ENCODE measurements at places on chromosomes 16 and 17.

DNA sequence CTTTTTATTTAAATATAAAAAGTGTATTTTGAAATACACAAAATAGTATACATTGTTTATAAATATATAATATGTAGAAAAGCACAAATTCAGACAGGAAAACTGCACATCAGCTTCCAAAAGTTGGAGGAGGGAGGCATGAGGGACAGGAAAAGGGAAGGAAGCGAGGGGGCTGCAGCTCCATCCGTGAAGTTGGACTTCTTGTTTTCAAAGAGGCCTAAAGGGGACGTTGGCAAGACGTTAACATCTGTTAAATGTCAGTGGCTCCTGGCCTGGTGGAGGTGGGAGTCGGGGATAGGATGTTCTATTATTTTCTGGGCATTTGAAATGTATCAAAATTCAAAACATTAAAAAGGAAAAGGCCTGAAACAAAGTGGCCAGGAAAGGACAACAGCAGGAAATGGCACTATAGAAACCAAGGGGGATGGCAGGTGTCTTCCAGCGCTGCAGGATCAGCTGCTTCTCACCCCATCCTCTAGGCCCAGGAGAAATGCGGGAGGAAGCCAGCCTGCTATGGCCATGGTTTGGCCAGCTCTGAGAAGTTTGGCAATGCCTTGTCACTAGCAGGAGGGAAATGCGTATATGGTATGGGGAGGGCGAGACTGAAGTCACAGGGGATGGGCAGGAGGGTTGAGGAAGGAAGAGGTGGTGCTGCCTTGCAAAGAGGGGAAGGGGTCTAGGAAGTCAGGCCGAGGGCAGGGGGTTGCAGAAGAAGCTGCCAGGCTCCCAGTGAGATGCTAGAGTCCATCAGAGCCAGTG is 6.4 kb downstream of the CMTM2 start:
- no peak for DNase-seq

DNA sequence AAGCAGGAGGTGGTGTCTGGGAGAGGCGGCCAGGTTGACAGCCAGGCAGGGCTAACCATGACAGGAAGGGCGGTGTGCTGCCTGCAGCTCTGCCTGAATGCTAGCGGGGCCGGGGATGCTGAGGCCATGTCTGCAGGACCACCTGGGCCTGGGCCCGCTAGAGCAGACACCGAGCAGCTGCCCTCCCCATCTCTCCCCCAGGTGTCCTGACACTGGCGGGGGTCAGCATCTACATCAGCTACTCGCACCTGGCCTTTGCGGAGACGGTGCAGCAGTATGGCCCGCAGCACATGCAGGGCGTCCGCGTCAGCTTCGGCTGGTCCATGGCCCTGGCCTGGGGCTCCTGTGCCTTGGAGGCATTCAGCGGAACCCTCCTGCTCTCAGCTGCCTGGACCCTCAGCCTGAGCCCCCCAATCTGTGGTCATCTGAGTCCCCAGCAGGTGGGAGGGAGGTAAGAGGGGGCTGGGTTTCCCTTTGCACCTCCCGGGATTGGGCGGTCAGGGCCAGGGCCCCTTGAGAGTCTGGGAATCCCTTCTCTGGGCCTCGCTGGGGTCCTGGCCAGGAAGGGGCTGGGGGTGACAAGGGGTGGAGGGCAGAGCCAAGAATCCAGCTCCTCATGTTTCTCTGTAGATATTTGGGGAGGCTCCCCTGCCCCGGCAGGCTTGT is 7.5 kb downstream of the TMEM235 start:
- no peak for DNase-seq

GRCh38 chr17:39954876-39955275 is 7.9 kb upstream of the GSDMA start:
- no peak for DNase-seq

DNA sequence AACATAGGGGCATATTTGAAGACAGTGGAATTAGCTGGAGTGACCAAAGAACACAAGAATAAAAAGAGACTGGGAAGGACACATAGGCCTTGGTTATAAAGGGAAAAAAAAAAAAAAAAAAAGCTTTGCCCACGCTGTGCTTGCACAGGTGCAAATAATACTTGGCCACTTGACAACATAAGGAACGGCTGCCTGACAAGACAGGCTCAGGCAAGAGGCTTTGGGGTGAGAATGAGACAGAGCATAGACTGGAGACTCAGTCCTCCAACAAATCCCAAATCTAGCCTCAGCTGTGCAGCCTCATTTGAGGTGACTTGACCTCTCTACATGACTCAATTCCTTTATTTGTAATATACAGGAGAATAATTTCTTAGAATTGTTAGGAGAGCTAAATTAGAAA is 332.8 kb upstream of the DYNLRB2 start:
- no peak for DNase-seq

GRCh38 chr17:17818088-17818526 is 18.7 kb downstream of the SREBF1 start:
- no peak for DNase-seq

GRCh38 chr17:48642059-48642842 is 16.1 kb upstream of the HOXB9 start:
- DNase-seq: no peak

DNA sequence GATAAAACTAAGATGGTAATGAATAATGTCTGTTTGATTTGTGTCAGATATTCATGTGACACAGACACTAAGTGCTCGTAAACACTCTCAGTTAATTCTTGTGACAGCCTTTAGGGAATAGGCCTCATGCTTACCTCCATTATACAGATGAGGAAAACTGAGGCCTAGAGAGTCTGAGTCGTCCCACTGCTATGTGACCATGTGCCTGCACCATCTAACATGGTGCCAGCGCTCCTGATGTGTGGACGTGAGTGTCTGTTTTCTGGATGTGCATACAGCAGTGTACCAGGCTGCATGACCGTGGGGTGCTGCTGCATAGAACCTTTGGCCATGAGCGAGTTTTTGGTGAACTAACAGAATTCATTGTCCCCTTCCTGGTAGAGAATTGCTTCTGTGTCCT is 61.8 kb downstream of the MPRIP start:
- DNase-seq: no peak

GRCh38 chr16:69918241-69918640 is 32.9 kb upstream of the CLEC18A start:
- DNase-seq: no peak

DNA sequence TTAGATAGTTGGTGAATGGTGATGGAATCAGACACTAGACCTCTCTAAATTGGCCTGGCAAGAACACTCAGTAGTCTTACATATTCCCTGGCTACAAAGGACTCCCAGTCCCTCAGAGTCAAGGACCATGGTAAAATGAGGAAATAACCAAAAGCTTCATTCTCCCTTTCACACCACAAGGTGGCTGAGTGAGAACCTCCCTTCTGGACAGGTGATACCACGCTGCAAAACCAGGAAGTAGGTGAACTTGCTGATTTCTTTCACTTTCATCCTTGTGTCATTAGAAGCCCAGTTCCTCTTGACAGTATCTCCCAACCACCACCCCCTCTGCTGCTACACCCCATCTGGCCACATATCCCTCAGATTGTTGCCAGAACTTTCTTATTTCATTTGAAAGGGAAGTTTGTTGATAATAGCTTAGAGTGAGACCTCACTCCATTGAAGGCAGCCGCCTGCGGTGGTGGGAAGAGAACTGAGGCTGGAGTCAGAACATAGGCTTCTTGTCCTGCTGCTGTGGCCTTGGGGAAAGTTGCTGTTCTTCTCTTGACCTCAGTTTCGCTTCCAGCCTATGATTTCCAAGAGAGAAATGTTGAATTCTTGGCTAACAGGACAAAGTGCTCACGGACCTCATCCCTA is 290.6 kb upstream of the CCL2 start:
- no peak for DNase-seq

- DNase-seq: no peak
These were observed 104.5 kb downstream of the SNX29 start for GRCh38 chr16:12081048-12081404.

GRCh38 chr16:87721622-87722585 is 43.9 kb downstream of the KLHDC4 start:
- DNase-seq: no peak

DNA sequence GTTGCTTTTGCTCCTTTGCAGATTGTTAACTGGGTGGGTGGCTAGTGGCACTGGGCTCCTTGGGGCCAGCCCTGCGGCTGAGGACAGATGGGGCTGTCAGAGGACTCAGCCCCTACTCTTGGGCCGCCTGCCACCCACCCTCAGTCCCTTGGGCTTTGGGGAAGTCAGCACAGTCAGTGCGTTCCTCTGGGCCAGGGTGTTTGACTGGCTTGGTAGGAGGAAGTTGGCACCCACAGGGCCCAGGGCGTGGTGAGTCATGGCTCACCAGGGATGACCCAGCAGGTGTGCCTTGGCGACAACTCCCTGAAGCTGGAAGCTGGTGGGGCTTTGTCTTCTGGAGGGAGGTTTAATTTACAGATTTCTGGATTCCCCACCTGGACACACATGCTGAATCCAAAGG is 32.4 kb downstream of the HAPSTR1 start:
- no peak for DNase-seq

DNA sequence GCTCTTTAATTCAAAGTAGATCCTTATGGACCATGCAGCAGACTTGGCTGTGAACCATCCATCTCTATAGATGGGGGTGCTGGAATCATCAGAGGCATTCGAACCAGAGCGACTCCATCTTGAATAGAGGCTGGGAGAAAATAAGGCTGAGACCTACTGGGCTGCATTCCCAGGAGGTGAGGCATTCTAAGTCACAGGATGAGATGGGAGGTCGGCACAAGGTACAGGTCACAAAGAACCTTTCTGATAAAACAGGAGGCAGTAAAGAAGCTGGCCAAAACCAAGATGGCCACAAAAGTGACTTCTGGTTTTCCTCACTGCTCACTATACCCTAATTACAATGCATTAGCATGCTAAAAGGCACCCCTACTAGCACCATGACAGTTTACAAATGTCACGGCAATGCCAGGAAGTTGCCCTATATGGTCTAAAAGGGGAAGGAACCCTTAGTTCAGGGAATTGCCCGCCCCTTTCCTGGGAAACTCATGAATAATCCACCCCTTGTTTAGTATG is 89.2 kb upstream of the BRD7 start:
- DNase-seq: no peak

DNA sequence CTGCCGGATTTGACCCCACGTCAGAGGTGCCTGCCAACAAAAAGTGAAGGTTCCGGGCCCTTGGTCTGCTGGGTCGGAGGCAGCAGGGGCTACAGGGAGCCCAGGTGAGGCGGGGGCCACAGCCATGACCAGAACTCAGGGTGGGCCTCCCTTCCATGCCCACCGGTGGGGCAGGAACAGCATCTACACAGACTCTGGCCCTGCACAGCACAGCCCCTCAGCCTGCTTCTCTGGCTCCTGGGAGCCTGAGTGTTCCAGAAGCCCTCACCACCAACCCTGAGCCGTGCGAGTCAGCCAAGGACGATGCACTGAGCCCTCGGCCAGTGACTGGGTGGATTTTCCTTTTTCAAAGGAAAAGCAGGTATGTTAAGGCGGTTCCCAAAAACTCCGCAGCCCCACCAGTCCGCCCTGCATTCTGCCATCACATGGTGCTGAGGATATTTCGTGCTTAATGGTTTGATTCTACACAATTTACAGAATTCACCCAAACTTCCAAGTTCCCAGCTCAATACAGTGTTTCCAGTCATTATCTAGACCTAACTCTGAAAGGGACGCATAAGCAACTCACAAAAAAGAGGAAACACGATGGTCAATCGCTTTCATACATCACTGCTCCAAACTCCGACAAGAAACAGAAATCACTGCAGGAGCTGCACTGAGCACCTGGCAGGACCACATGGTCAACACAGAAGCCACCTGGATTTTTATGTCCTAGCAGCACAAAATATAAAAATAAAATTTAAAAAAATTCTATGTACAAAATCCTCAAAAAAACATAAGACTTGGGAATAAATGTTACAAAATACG is 19.4 kb upstream of the C16orf95 start:
- no peak for DNase-seq

GRCh38 chr17:61463316-61464129 is 11.3 kb downstream of the TBX4 start:
- no peak for DNase-seq

GRCh38 chr17:73304971-73305812 is 6.6 kb downstream of the CDC42EP4 start:
- no peak for DNase-seq

DNA sequence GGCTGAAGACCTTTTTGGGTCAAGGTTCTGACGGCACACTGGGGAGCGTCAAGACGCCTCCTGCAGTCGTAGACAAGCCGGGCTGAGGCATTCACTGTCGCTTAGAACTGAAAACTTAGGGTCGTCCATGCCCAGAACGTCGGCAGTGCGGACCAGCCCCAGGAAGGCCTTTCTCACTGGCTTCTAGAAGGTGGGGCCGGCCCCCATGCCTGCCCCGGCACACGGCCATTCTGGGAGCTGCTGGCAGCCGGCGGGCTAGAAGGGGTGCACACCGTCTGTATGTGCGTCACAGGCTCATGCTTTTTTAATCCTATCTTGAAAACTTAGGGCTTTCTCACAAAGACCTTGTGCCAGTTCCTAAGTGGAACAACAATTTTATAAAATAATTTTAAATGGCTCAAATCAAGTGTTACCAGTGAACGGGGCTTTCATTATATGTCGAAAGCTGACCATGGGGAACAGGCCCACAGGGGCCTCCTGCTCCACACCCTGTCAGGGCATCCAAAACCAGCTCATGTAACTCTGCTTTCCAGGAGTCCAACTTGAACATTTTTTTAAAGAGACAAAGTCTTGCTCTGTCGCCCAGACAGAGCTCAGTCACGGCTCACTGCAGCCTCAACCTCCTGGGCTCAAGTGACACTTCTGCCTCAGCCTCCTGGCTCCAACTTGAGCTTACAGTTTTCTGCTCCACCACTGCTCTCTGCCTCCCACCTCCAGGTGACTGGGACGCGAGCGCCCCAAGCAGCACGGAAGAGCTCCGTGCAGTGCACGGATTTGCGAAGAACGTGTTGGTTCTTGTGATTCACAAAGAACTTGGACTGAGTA is 111.2 kb downstream of the ANKRD11 start:
- no peak for DNase-seq

GRCh38 chr17:3271072-3271848 is 26.9 kb downstream of the OR3A1 start:
- DNase-seq: no peak

GRCh38 chr17:2796164-2797125 is at the start of gene RAP1GAP2:
Gene RAP1GAP2 (plus strand): TSS chr17:2796438. CDS start chr17:2796528, 90 bp downstream.
- no peak for DNase-seq

DNA sequence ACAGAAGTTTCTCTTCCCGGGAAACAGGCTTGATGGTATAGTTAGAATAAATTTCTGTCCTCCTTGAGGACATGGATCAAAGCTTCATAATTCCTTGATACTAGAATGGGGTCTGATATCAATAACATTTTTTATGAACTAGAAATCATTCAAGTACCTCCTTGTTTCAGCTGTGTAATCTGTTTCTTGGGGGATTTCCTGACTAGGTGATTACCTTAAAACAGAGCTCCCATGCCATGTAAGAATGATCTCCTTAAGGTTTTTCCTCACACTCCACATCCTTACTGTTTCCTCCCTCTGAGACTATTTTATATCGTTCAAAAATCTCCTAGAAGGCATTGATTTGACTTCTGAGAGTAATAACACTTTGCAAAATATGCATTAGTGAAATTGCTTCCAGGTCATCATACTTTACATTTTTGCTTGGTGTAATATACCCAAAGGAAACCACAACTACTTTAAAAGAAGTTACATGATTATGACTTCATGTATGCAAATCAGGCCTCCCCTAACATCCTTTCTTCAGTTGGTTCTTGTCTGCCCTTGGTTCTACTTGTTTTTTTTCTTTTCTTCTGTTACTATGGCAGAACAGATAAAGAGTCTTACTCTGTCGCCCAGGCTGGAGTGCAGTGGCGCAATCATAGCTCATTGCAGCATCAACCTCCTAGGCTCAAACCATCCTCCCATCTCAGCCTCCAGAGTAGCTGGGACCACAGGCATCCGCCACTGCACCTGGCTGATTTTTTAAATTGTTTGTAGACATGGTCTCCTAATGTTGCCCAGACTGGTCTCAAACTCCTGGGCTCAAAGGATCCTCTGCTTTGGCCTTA is 388.8 kb downstream of the ZFHX3 start:
- no peak for DNase-seq
